Stimulated activated CD8-positive, alpha-beta memory T cell treated with anti-CD3 and anti-CD28 coated beads, Interleukin-2, amount 100 ng/mL, for 48 hours (primary cell): ENCODE measurements at places on chromosomes 13 and 19.

DNA sequence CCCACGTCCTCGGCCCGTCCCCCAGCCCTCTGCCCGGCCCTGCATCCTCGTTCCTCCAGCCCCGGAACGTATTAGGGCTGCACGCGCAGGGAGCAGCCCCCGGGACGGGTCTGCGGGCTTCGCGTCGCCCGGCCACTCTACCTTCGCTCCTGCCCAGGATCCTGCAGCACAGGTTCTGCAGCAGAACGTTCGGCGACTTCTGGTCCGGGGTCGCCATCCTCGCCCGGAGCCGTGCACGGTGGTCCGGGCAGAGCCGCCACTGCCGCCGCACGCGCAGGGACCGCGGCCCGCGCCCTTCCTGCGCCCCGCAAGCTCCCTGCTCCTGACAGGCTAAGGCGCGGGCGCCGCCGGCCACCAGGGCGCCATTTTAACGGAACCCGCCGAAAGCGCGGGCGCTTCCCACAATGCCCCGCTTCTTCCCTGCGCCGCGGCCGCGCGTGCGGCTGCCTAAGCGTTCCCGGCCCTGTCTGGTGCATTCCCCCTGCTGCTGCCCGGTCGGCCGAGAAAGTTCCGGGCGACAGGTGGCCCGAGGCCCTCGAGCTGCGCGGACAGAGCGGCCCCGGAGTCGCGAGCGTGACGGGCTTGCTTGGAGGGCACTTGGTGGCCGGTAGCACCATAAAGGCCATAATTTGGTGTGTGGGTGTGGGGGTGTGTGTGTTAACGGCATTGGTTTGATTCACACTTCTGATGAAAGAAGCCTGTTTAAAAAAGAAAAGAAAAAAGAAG lies at the start of gene TUBGCP3:
Gene TUBGCP3, minus strand, starts transcription at position 390 of the 726 bp plus-strand sequence. Its CDS starts 173 bp downstream, at position 217.
- peak; percentile 71 for DNase-seq

DNA sequence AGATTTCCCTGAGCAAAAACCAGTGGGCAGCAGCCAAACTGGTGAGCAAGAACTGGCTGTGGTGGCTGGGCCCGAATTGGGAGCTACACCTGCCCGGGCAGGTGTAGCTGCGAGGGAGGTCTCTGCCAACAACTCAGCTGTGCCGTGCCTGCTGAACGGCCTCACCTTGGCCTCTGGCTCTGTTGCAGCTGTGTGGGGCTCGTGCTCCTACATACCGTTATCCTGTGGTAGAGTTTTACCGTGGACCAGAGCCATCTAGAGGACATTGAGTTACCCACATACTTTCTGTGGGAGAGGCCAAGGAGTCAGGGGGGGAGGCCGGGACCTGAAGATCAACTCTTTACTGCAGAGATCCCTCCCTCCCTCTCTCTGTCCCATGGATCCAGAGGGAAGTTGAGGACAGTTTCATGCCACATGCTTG lies 113.2 kb downstream of the TM9SF2 start:
- DNase-seq = no peak

- DNase-seq = no peak
Observed at GRCh38 chr13:26469602-26470001, 87.9 kb upstream of the WASF3 start.

DNA sequence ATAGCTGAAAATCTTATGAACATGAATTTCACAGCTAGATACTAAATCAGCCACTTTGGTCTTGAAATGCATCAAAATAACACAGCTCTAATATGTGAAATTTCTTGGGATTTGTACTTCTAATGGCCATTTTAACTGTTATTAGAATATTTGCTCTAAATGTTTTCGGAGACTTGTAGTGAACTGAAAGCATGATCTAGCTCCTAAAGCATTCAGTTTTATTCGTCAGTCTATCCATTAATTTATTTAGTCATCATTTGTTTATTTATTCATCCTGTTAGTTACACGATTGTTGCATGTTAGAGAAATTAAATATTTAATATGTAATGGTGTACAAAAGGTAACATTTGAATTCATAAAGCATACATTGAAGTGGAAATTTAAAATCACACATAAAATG lies 1132.7 kb downstream of the SLITRK1 start:
- DNase-seq = no peak

DNA sequence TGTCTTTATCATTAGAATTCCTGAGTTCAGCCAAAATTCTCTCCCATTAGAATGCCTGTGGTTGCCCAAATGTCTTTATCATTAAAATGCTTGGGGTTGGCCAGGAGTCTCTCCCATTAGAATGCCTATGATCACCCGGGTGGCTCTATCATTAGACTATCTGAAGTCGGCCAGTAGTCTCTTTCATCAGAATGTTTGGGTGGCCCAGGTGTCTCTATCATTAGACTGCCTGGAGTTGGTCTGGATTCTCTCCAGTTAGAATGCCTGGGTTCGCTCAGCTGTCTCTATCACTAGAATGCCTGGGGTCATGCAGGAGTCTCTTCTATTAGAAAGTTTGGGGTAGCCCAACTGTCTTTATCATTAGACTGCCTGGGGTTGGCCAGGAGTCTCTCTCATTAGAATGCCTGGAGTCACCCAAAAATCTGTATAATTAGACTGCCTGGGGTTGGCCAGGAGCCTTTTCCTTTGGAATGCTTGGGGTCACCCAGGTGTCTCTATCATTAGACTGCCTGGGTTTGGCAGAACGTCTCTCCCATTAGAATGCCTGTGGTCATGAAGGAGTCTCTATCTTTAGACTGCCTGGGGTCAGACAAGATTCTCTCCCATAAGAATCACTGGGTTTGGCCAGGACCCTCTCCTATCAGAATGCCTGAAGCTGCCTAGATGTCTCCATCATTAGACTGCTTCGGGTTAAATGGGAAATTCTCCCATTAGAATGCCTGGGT lies 1478.3 kb downstream of the UQCRFS1 start:
- no peak for DNase-seq

GRCh38 chr19:38801359-38802095 lies 11.2 kb downstream of the LGALS4 start:
- DNase-seq = no peak

DNA sequence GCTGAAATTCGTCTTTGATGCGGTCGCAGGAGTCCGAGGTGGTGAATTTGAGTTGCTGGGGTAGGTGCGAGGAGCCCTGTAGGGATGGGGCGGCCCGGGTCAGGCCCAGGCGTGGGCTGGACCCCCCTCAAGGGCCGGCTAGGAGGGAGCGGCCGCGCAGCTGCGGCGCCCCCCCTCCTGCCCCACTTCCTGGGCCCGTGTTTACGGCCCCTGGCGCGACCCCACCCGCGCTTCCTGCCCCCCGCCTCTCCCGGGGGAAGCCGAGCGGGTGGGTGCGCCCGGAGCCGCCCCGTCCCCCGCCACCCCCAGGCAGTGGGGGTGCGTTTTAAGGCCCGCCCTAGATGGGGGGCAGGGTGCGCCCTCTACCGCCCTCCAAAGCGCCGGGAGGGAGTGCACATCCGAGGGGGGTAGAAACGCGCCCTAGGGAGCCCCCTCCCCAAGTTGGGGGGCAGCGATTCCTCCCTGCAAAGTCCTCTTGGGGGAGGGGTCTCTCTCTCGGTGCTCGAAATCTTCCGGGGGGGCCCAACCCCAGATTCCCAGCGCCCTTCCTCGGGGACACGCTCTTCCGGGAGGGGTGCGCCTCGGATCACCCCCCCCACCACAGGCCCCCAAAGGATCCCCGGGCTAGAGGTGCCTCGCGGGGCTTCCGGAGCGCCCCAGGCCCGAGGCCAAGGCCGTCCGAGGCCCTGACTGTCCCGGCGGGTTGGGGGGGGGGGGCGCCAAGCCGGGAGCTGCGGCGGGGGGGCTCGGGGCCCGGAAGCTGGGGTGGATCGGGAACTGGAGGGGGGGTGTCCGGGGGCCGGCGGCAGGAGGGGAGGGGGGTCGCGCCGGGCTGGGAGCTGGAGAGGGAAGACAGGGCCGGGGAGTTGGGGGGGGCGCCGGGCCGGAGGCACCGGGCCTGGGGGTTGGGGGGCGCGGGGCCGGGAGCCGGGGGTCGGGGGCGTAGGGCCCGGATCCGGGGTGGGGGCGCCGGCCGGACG lies 823 bp downstream of the TLE5 start:
- no peak for DNase-seq

DNA sequence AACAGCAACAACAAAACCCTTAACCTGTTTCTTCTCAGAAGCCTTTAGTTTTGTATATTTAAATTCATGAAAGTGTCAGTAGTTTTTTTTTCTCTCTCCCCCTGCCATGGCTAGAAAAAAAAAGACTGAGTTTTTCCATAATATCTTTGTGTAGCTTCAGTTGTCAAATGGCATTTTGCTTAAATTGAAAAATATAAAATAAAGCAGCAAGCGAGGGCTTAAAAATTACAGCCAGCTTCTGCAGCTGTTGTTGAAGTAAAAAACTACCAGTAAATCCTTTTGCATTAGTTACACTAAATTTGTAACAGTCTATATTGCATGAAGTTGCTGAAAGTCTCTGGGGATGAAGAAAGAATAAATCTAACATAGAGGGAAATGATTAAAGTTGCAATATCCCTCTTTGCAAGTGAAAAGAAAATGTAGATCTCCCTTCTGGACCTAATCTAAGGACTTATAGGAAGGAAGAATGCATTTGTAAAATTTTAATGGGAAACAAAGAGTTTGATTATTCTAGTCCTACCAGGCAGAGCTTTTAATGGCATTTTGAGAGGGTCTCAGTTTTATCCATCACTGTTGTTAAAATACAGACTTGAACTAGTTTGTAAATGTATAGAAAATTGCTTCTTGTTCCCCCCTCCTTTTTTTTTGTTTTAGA lies 215.7 kb downstream of the ATP8A2 start:
- no peak for DNase-seq

GRCh38 chr13:44281252-44282000 lies 92.2 kb upstream of the SERP2 start:
- no peak for DNase-seq

- DNase-seq = no peak
Observed at GRCh38 chr13:51330791-51331190, 8.7 kb upstream of the SERPINE3 start.

- DNase-seq = no peak
Observed at GRCh38 chr13:97534540-97534939, 100.6 kb downstream of the RAP2A start.

DNA sequence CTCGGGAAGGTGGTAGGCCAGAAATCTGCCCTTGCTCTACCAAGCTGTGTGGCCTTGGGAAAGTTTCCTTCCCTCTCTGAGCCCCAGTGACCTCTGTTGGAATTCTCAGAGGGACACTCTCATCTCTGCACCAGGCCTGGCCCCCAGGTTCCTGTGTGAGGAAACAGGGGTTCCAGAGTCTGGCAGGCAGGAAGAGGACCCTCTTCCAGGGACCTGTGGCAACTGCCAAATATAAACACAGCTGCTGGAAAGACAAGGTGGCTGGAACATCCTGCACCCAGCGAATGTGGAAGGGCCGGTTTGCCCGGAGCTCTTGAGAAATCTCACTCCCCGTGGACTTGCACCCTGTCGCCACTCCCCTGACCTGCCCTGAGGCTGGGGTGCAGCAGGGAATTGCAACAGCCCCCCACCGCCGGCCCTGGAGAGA lies 52.8 kb downstream of the GADD45B start:
- no peak for DNase-seq

GRCh38 chr19:55473225-55474012 lies 3.0 kb upstream of the ZNF628 start:
- DNase-seq = no peak

- no peak for DNase-seq
Observed at GRCh38 chr13:42377640-42378382, 105.9 kb downstream of the AKAP11 start.

GRCh38 chr19:13984875-13985741 lies 21.0 kb downstream of the RFX1 start:
- no peak for DNase-seq

DNA sequence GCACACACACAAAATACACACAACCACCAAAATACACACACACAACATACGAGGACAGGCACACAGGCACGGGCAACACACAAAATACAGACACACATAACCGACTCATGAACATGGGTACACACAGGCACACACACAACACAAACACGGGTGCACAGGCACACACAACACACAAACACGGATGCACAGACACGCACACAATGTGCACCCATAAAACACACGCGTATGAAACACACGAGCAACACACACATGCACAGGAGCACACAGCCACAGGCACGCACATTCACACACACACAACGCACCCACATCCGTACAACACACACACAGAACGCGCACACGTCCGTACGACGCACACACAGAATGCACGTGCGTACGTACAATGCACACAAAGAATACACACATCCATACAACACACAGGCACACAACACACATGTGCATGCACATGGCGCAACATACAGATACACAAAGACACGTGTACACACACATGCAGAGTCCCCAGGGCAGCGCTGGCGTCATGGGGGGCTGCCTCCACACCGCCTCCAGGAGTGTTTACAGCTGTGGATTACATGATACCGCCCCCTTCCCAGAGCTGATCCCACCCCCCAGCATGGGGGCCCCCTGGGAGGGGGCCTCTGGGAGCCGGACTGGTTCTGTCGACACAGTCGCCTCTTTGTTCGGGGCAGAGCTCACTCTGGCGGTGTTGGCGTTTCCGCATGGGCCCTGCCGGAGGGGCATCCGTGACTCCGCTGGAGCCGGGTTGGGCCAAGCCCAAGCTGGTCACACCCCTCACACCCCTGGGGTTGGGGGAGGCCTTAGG lies 2.9 kb downstream of the SBNO2 start:
- DNase-seq = no peak

- DNase-seq = no peak
Observed at GRCh38 chr13:32911506-32911905, 104.7 kb upstream of the KL start.

- DNase-seq = no peak
Observed at GRCh38 chr13:77113496-77113895, 86.5 kb upstream of the FBXL3 start.

- DNase-seq = no peak
Observed at GRCh38 chr13:43528992-43529391, 257.8 kb downstream of the ENOX1 start.

DNA sequence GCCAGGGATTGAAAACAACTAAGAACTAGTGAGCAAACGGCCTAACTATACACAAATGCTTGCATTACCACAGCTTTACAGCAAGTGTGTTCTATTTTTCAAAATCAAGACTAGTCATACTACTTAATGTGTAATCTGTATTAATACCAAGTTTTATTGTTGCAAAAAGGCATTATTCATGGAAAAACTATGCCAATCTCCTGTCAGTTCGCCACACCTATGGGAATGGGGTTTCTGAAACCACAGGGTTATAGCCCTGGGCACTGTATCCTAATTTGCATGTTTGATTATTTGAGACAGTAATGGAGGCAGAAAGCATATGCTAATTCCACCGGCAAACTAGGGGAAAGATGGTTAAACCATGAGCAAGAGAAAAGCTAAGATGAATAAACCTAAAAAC lies 14.3 kb downstream of the GAS6 start:
- no peak for DNase-seq

DNA sequence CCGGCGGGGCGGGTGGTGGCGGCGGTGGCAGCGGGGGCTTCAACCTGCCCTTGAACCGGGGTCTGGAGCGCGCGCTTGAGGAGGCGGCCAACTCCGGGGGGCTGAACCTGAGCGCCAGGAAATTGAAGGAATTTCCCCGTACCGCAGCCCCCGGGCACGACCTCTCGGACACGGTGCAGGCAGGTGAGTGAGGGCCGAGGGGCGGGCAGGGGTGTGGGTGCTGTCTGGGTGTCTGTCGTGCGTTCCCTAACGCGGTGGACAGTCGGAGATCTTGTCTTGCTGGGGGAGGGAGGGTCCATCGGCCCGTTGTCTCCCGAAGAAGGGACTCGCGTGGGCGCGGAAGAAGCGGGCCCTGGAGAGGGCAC lies 533 bp downstream of the LRCH1 start:
- no peak for DNase-seq
